ENCODE measurements at places on chromosomes 6 and 20.

- DNase-seq = no peak
Measured at GRCh38 chr6:89282749-89283148, 32.4 kb downstream of the GABRR2 start.

DNA sequence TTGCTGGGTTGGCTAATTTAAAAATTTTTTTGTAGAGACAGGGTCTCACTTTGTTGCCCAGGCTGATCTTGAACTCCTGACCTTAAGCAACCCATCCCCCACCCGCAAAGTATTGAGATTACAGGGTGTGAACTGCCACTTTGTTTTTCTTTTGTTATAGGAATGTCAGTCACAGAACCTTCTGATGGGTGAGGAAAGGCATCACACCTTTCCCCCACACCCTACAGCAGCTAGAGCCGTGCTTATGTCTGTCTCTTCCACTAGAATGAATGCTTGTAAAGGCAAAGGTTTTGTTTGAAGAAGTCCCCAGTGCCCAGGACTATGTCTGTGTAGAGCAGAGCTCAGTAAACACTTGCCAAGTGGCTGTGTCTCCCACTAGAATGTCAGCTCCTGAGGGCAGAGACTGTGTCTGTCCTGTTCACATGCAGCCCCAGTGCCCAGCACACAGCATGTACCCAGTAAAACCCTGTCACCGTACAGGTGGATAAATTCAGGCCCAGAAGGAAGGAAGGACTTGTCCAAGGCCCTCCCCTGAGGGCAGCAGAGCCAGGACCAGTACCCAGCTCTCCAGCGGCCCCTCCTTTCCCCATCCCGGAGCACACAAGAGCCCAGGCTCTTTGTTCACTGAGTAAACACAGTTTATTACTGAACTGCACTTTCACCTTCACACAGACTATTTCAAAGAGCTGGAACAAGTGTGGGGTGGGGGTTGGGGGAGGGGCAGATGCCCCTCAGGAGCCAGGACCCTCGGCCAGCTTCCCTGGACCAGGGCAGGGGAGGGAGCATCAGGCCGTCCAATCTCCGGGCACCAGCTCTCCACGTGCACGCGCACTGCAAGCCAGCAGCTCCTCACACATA is 26.4 kb downstream of the COX4I2 start:
- DNase-seq = no peak

DNA sequence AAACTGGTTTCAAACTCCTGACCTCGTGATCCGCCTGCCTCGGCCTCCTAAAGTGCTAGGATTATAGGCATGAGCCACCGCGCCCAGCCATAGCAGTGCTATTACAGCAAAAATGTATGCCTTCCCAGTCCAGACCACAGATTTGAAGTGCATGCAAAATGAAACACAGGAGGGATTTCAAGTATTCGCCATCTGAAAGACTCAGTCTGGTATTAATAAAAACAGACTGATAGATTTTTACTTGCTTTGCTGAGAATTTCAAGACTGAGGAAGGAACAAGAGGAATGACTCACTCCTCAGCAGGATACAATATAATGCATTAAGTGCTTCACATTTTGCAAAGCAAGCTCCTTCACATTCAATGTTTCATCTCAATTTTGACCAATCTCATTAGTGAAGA is 134.9 kb downstream of the TMEM200A start:
- no peak for DNase-seq

DNA sequence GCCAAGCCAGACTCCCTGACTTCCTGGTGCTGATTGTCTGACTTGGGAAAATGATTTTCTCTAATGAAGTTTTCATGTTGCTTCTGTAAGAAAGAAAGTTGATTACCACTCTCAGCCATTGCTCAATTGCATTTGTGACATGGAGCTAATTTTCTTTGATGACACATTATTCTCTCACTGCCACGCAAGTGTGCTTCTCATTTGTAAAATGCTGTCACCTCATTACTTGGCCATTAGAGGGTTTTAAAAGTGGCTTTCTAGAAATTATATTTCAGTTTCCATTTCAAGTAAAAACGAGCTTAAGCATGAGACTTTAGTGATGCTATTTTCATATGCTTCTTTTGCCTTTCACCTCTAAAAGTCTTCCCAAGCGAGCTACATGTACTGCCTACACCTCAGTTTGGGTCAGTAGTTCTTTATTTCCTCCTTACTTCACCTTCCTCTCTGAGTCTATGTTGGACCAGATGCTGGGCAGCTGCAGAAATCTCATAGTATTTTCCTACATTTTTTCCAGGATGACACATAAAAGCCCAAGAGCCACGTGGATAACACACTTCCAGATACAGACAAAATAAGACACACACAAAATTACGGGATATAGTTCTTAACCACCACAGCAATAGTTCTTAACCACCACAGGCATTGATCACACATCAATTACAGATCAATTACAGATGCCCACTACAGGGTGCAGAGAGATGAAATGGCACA is 6.3 kb upstream of the FAM210B start:
- DNase-seq = no peak
